Effector memory CD4-positive, alpha-beta T cell (primary cell): ENCODE measurements at places on chromosomes 2 and 18.

DNA sequence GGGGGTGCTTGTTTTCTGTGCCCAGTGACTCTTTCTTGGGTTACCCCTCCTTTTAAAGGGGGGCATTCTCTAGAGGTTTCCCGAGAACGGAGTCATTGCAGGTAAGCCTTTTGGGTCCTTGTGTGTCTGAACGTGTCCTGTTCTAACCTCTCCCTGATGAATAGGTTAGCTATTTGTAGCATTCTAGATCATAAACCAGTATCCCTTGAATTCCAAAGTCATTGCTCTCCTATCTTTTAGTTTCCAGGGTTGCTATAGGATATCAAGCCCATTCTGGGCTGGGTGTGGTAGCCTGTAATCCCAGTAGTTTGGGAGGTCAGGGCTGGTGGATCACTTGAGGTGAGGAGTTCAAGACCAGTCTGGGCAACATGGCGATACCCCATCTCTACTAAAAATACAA lies 65.9 kb upstream of the YWHAQ start:
- H3K27ac ChIP-seq, result no peak overlapping the region
- H3K36me3 ChIP-seq, result no peaks in the 10 kb centered on the region
- H3K4me3 ChIP-seq, result no peak overlapping the region
- no peaks in the 10 kb centered on the region for H3K27me3 ChIP-seq
- DNase-seq, result no peak

GRCh38 chr2:85524336-85524908 lies 14.5 kb upstream of the MAT2A start:
- H3K4me3 ChIP-seq, result no peak overlapping the region
- no peak for DNase-seq
- no peak overlapping the region for H3K27ac ChIP-seq
- no peaks in the 10 kb centered on the region for H3K4me1 ChIP-seq
- H3K36me3 ChIP-seq, result no peaks in the 10 kb centered on the region

DNA sequence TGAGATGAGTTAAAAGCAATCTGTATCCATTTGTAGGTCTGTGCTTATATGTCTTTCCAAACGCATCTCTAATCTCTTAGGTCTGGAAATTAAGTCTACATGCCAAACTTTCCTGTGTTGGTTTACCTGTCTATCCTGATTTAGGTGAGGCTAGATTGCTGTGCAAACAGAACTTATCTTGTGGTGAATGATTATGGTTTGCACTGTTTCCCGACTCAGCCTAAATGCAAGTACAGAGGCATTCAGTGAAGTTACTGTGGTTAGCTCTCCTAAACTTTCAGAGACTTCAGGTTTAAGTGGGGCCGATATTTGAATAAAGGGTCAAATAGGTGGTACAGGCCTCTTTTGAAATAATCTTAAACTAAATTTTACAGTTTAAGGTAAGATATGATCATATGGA lies 103.5 kb downstream of the ICOS start:
- no peaks in the 10 kb centered on the region for H3K27me3 ChIP-seq
- no peaks in the 10 kb centered on the region for H3K4me1 ChIP-seq
- DNase-seq, result no peak
- H3K36me3 ChIP-seq, result no peaks in the 10 kb centered on the region

- no peak overlapping the region for H3K27ac ChIP-seq
- no peak for DNase-seq
- H3K4me1 ChIP-seq, result no peaks in the 10 kb centered on the region
- no peaks in the 10 kb centered on the region for H3K36me3 ChIP-seq
- H3K4me3 ChIP-seq, result no peak overlapping the region
Measured at GRCh38 chr2:9573840-9574239, 18.2 kb upstream of the ADAM17 start.

GRCh38 chr2:3307901-3308300 lies 69.7 kb downstream of the EIPR1 start:
- DNase-seq, result no peak
- H3K27me3 ChIP-seq, result no peaks in the 10 kb centered on the region
- H3K4me1 ChIP-seq, result peaks cover 11% of the 10 kb centered on the region

GRCh38 chr2:169452080-169452479 lies 27.2 kb upstream of the BBS5 start:
- DNase-seq, result no peak
- no peak overlapping the region for H3K4me3 ChIP-seq
- no peaks in the 10 kb centered on the region for H3K36me3 ChIP-seq
- H3K27me3 ChIP-seq, result no peaks in the 10 kb centered on the region
- H3K4me1 ChIP-seq, result no peaks in the 10 kb centered on the region
- H3K27ac ChIP-seq, result no peak overlapping the region

DNA sequence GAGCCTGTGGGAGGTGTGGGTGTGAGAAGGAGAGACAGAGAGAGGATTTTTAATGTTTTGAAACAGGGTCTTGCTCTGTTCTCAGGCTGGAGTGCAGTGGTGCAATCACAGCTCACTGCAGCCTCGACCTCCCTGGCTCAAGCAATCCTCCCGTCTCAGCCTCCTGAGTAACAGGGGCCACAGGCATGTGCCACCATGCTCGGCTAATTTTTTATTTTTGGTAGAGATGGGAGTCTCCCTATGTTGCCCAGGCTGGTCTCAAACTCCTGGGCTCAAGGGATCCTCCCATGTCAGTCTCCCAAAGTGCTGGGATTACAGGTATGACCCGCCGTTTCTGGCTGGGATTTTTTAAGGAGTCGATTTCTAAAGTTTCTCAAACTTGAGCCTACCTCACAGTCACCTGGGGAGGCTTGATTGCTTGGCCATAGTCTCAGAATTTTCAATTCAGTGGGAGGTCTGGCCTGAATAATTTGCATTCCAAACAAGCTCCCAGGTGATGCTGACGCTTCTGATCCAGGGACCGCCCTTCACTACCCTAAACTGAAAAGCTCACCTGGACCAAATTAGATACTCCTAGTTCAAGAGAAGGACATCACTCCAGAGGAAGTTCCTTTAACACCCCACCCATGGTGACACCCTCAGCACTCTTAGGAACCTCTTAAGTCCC lies 70.8 kb upstream of the SLC1A4 start:
- peak overlapping the region; percentile 42 for H3K4me3 ChIP-seq
- no peak overlapping the region for H3K27ac ChIP-seq
- H3K4me1 ChIP-seq, result no peaks in the 10 kb centered on the region
- DNase-seq, result no peak
- H3K36me3 ChIP-seq, result no peaks in the 10 kb centered on the region

GRCh38 chr2:223930103-223930976 lies 14.8 kb downstream of the WDFY1 start:
- no peaks in the 10 kb centered on the region for H3K27me3 ChIP-seq
- H3K4me3 ChIP-seq, result peak overlapping the region; percentile 13
- no peaks in the 10 kb centered on the region for H3K36me3 ChIP-seq
- DNase-seq, result no peak
- no peak overlapping the region for H3K27ac ChIP-seq
- H3K4me1 ChIP-seq, result peaks cover 11% of the 10 kb centered on the region

DNA sequence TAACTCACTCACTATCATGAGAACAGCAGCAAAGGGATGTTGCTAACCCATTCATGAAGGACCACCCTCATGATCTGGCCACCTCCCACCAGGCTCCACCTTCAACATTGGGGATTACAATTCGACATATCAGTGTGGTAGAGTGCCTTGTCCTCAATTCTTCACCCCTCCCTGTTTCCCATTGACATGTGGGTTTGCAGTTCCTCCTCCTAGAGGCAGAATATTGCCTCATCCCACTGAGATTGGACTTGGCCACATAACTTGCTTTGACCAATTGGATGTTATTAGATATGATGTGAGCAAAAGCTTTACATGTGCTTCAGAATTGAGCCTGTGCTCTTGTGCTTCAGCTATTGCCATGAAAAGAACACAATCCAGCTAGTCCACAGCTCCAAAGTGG lies 217.0 kb upstream of the CXCR4 start:
- H3K36me3 ChIP-seq, result no peaks in the 10 kb centered on the region
- no peak overlapping the region for H3K27ac ChIP-seq
- no peaks in the 10 kb centered on the region for H3K4me1 ChIP-seq
- DNase-seq, result no peak
- H3K27me3 ChIP-seq, result no peaks in the 10 kb centered on the region

DNA sequence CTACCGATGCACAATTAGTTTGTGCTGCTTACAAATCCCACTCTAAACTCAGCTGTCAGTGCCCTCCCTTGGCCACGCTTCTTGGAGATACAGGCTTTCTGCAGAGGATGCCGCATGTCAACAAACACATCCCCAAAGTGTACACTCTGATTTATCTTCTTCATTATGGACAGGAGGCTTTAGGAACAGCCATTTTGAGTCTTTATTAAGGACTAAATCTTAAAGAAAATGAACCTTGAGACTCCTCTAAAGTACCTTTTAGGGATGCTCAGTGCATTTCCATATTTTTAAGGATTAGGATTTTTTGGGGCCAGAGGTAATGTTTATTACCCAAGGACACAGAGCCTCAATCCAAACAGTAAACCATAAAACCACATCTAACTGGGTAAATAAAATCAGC lies 6.0 kb downstream of the EDAR start:
- no peak overlapping the region for H3K27ac ChIP-seq
- H3K4me3 ChIP-seq, result no peak overlapping the region
- no peak for DNase-seq
- no peaks in the 10 kb centered on the region for H3K27me3 ChIP-seq

- no peak overlapping the region for H3K4me3 ChIP-seq
- peak overlapping the region; percentile 36 for H3K27ac ChIP-seq
- peaks cover 43% of the 10 kb centered on the region for H3K36me3 ChIP-seq
Measured at GRCh38 chr2:230441227-230441897, 25.4 kb downstream of the SP100 start.

- no peak overlapping the region for H3K4me3 ChIP-seq
- no peak overlapping the region for H3K27ac ChIP-seq
- DNase-seq, result peak; percentile 9
- H3K36me3 ChIP-seq, result no peaks in the 10 kb centered on the region
Measured at GRCh38 chr2:238970553-238971081, 122.7 kb downstream of the TWIST2 start.

DNA sequence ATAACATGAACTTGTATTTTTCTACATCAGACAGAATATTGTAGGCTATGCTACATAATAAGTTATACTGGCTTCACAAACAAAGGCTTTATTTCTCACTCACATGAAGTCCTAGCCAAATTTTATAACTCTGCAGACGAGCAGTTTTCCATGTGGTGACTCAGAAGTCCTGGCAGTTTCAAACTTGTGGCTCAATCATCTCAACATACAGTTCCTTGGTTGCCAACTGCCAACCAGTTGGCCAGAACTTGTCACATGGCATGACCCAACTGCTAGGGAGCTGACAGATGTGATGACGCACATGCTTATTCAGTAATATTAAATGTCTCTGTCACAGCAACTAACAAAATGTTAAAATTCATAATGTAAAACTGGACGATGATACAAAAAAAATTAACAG lies 63.8 kb upstream of the ZC3H15 start:
- H3K27me3 ChIP-seq, result no peaks in the 10 kb centered on the region
- DNase-seq, result no peak
- H3K4me1 ChIP-seq, result peaks cover 7% of the 10 kb centered on the region
- no peak overlapping the region for H3K4me3 ChIP-seq
- no peaks in the 10 kb centered on the region for H3K36me3 ChIP-seq

DNA sequence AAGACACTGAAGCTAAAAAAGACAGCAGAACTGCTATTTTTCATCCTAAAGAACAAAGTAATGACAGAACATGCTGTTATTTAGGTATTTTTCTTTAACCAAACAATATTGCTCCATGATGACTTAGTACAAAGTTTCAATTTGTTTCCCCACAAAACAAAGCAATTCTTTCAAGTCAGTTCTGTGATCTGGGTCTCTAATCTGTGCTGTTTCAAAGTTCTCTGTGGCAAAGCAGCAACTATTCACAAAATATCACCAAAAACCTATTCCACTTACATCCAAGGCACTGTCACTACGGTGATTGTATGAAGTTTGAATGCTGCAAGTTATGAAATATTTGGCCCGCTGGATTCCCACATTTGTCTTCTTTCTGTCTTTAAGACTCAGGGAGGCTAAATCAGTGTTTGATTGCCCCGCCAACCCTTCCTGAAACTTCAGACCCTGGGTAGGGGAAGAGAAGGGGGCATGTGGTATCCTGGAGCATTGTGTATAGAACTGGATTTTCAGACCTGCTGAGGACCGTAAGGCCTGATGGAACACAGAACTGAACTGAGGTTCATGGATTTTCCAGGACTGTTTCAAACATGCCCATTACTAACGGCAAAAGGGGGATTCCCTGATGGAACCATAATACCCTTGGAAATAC lies 13.1 kb upstream of the MFF start:
- no peaks in the 10 kb centered on the region for H3K4me1 ChIP-seq
- H3K36me3 ChIP-seq, result no peaks in the 10 kb centered on the region
- no peak overlapping the region for H3K4me3 ChIP-seq
- H3K27me3 ChIP-seq, result no peaks in the 10 kb centered on the region
- H3K27ac ChIP-seq, result no peak overlapping the region

GRCh38 chr2:84776011-84776410 lies 104.9 kb downstream of the TRABD2A start:
- DNase-seq, result no peak
- no peaks in the 10 kb centered on the region for H3K36me3 ChIP-seq

DNA sequence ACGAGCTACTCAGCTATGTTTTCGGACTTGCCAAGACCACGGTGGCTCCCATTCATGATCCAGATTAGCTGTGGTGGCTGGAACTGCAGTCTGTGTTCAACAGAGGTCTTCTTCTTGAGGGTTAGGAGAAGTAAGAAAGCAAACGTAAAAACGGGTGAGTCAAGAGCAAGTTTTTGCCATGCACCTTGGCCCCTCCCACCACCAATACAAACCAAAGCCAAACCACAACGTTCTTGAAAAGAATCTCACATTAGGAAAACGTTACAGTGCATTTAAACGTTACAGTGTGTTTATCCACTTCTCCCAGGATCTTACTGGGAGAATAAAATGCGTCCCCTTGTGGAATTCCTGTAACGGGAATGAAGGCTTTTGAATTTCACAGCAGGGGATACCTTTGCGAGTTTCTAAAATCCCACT lies 725 bp downstream of the FBXO48 start:
- peak; percentile 57 for DNase-seq
- H3K4me3 ChIP-seq, result peak overlapping the region; percentile 92

DNA sequence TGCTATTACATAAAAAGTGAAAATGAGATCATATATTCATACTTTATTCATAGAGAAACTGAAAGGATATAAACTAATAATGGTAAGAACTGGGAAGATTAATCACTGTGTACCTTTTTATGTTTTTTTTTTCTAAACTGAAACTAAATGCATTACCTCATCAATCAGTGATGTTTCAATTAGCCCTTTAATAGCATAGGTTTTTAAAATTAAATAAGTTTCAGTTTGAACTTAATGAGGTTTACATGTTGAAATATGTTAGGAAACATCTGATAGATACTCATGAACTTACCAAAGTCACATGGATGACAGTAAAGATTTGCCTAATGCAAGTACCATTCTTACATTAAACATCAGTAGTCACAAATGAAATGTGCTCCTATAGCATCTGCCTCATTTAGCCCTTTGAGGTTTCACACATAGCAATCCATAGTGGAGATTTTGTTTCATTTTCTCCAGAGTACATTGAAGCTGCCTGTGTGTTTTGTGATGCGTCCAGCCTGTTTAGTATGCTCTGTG lies 8.9 kb downstream of the MAPRE2 start:
- no peak for DNase-seq
- peaks cover 12% of the 10 kb centered on the region for H3K4me1 ChIP-seq
- no peaks in the 10 kb centered on the region for H3K27me3 ChIP-seq

GRCh38 chr18:51195086-51195450 lies 2.4 kb downstream of the MEX3C start:
- no peaks in the 10 kb centered on the region for H3K36me3 ChIP-seq
- no peaks in the 10 kb centered on the region for H3K27me3 ChIP-seq
- peaks cover 35% of the 10 kb centered on the region for H3K4me1 ChIP-seq
- DNase-seq, result no peak
